Stimulated activated CD4-positive, alpha-beta T cell treated with anti-CD3 and anti-CD28 coated beads, Interleukin-1b, Interleukin-23, amount 100 ng/mL, for 1 hour (primary cell): ENCODE measurements at places on chromosomes 11 and 22.

GRCh38 chr11:71458146-71459070 is 5.4 kb downstream of the NADSYN1 start:
- DNase-seq = no peak

- no peak for DNase-seq
Measured at GRCh38 chr11:77517226-77517625, 43.3 kb upstream of the PAK1 start.

GRCh38 chr11:117395476-117395875 is 67.8 kb downstream of the CEP164 start:
- no peak for DNase-seq

DNA sequence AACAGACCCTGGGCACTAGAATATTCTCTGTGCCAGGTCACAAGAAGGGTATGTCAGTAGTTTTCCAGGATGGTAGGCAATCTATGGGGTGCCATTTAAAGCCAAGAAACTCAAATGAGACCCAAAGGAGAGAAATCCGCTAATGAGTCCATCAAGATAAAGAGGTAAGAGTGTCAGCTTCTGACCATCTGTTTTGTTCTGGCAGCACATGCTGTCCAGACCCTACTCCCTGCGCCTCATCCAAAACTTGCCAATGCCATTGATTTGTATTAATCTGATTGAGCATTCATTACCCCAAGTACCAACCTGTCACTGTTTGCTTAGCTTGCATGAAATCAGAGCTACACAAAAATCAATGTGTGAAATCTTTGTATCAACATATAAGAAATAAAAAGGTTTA is 229.0 kb downstream of the BLID start:
- DNase-seq = no peak

DNA sequence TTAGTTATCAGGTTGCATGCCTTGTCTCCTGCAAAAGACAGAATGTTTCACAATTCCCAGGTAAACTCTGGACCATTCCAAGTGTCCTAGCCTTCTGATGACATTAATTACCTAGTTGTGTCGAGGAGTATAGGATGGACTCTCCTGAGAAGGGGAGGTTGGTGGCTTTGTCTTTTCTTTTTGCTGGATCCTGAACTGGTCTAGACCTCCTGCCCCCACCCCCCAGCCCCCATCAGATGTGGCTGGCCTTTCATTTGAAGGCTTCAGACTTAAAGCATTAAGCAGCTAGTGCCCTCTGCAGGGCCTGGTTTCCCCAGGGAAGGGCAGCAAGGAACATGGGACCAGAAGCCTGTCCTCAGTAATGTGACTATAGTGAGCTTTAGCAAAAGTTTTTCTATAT is 9.7 kb downstream of the MCAM start:
- DNase-seq = no peak

GRCh38 chr11:96044311-96044710 is 120.4 kb upstream of the MTMR2 start:
- DNase-seq = no peak

DNA sequence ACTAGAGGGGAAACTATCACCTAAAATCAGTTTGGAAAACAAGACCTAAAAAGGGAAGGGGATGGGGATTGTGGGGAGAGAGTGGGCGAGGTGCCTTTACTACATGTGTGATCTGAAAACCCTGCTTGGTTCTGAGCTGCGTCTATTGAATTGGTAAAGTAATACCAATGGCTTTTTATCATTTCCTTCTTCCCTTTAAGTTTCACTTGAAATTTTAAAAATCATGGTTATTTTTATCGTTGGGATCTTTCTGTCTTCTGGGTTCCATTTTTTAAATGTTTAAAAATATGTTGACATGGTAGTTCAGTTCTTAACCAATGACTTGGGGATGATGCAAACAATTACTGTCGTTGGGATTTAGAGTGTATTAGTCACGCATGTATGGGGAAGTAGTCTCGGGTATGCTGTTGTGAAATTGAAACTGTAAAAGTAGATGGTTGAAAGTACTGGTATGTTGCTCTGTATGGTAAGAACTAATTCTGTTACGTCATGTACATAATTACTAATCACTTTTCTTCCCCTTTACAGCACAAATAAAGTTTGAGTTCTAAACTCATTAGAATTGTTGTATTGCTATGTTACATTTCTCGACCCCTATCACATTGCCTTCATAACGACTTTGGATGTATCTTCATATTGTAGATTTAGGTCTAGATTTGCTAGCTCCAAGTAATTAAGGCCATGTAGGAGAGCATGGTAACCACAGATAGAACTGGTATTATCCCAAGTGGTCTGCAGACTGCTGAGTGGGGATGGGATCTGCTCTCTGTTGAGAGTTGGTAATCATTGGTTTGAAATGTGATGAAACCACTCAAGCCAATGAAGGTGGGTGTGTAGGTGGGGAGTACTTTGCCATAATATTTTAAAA is 3.6 kb downstream of the NEAT1 start:
- DNase-seq = no peak

DNA sequence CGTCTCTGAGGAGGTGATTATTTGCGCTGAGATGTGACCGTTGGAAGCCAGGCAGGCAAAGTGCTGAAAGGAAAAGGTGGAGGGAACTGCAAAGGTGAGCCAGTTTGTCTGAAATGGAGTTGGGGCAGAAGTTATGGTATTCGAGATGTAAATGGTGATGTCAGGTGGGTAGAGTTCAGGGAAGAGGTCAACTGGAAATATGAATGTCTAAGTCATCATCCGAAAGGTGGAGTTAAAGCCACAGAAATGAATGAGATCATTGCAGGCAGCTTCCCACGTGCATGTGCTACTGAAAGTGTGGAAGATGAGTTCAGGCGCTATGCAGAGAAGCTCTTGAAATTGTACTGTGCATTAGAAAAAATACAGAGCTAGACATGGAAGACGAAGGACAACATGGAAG is 2.2 kb upstream of the BPIFC start:
- no peak for DNase-seq

- no peak for DNase-seq
Measured at GRCh38 chr11:70788248-70789022, 390.1 kb downstream of the CTTN start.

DNA sequence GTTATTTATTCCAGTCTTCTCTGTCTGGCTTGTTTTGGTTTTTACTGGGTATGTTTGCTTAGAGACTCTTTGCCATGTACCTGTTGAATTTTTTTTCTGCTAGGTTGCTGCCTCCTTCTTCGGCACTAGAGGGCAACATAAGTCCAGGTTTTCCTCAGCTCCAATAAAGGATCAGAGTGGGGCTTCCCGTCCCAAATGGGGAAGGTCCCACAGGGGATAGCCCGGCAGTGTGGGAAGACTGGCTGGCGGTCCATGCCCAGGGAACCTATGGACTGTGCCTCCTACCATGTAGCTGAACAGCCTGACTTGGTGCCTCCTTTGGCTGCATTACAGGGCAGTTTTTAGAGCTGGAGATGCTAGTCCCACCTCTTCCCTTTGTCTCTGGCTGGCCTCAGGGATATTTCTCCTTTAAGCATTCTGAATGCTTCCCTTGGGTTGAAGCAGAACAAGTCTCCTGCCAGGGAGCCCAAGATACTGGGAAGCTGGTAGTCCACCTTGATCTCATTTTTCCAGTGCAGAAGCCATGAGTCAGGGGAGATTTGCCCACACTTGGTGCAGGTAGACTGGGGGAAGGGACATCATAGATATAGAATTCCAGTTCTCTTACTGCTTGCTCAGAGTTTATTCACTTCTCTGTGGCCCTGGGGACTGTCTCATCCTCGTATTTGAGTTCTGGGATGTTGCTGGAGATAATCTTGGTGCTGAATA is 60.2 kb downstream of the BRD1 start:
- DNase-seq = no peak

- DNase-seq = no peak
Measured at GRCh38 chr11:90556606-90557005, 333.8 kb upstream of the CHORDC1 start.

- no peak for DNase-seq
Measured at GRCh38 chr11:43868852-43869567, 11.6 kb upstream of the ALKBH3 start.

DNA sequence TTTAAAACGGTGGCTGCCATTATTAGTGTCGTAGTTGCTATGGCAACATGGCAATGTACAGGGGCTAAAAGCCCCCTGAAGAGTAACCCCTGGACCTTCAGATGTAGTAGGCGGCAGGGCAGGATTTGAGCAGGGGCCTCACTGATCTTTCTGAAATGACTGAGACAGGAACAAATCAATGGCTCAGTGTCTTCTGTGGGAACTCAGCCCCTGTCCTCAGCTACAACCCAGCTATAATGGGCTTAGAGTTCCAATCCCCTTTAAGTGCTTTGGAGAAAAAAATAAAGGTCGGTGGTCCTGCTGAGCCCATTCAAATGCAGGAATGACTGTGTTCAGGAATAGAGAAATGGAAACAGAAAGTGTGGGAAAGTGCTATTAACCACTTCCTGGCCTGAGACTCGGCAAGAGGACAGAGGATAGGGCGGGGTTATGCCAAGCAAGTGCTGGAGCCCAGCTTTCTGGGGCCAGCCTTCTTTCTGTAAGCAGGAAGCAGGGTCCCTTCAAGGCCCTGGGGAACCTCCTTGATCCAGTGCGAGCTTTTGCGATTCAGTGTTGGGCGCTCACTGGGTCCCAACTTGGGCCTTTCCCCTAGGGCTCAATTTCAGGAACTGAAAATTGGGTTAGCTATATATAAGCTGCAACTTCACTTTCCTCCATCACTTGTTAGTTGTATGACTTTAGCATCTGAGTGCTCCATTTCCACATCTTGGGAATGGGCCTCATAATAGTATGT is 6.1 kb upstream of the CD82 start:
- DNase-seq = no peak

GRCh38 chr11:78187366-78188285 is 800 bp downstream of the KCTD21 start:
- peak; percentile 14 for DNase-seq

GRCh38 chr22:47173535-47174021 is 411.1 kb downstream of the TBC1D22A start:
- no peak for DNase-seq
